ENCODE measurements at places on chromosomes 2 and 18. TPM values are rescaled to one million over a fixed set of nuclear protein-coding genes. Genes with fewer than 3 reads are reported as not detected.

GRCh38 chr2:46335391-46336282, 38.4 kb downstream of the EPAS1 start:
- DNase-seq: no peak

GPR45 gene
- not detected for polyA plus RNA-seq

GRCh38 chr2:8870441-8870840, 33.0 kb upstream of the KIDINS220 start:
- no peak for DNase-seq

LHCGR gene
- polyA plus RNA-seq: not detected

CDH2 gene
- polyA plus RNA-seq: 9.5 TPM

CD207 gene
- polyA plus RNA-seq: 0.07 TPM

EIF2AK3 gene
- polyA plus RNA-seq: 27.1 TPM

DNA sequence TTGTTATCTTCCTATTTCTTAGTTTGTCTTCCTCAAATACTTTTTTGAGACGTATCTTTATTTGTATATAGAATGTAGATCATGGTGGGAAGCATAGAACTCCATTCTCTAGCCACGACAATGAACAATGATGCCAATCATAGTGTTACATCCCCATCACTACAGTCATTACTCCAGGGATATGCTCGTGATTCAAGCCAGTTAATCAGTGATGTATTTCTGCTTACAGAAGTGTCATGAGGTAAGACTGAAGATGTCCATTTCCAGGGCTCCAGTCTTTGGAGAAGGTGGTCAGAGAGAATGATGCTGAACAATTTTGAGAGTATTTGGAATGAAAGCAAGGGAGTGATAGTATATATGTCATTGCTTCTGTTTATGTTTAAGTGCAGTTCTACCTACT, 777.2 kb upstream of the TMEFF2 start:
- no peak for DNase-seq

DGUOK gene
- polyA plus RNA-seq: 64.5 TPM

ZSCAN30 gene
- polyA plus RNA-seq: 50.9 TPM

DNA sequence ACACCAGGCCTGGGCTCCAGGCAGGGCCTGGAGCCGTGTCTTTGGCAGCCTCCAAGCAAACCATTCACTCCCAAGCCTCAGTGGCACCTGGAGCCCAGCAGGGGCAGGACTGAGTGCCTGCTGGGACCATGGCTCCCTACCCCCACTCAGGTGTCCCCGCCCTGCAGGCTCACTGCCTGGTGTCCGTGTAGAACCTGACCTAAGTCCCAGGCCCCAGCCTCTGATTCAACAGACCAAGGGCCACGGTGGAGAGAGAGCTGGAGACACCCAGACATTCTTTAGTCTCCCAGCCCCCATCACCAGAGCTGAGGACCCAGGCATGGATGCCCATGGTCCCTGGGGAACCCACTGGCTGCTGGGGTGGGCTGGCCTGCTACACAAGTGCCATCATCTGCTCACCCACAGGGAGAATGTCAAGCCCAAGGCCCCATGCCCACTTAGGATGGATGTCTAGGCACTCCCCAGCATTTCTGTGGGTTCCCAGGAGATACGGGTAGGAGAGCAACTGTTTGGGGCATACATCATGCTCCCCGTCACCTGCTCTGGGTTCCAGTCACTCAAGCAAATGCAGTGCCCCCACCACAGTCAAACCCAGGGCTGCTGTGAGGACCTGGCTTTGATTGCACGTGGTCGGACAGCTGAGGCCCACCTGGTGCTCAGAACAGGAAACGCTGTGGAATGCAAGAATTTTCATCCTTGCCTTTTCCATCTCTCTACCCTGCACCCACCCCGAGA, 42.9 kb upstream of the ATG16L1 start:
- DNase-seq: no peak

DNA sequence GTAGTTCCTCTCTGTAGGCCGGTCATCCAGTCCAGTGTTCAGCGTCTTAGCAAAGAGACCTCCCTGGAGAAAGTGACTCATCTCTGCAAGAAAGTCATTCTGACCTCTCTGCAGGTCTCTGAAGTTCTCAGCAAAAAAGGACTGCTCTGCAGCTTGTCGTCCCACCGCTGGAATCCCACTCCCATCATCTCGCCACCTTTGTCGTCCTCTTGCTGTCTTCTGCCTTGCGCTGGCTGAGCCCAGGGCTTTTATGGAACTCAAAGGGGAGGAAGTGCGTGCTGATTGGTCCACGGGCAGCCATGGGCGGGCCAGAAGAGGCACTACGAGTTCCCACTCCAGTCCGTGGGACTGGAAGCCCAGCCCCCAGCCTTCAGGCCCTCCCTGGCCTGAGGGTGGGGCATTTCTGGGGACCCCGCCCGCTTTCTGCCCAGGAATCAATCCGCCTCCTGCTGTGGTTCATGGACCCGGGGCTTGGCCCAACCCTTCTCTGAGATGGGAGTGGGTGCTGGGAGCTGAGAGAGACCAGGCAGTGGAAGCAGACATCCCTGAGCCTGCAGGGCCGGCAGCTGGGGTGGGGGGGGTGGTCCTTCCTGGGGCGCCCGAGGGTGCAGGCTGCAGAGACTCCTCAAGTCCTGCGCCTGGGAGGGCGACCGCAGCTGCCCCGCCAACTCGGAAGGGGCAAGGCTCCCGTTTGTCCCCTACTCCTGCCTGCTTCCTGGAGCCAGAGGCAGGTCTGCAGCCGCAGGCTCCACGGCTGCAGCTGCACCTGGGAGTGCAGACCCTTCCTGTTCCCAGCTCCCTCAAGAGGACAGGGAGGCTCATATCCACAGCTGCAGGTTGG, 660.7 kb upstream of the RAB6C start:
- DNase-seq: no peak
